Cardiac fibroblast (primary cell): ENCODE measurements at places on chromosomes 16 and 17.

DNA sequence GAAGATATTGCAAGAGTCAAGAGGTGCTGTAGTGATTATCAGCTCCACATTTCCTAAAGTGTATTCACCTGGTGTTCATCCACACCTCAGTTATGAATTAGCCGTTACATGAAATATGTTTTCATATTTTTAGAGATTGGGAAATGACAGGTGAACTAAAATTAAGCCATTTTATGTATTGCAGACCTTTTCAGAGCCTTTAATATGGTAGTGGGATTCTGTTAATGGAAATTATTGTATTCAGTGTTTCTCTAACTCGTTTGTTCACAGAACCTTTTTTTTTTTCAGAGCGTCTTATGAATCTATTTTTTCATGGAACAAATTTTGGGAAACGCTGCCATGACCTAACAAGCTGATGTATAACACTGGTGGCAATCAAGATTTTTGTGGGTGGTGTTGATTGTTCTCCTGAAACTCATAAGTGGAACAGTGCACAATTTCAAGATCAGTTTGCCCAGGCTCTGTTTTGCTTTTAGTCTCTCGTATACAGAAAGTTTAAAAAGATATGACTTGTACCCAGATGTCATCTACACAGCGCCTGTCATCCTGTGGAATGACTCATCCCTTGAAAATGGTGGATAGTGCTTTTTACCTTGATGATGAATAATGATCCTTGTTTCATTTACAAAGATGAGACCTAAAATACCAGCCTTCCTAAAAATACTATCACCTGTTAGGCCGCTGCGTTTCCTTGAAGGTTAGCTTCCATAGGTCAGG, 88.8 kb downstream of the ARHGAP44 start:
- no peak for DNase-seq

GRCh38 chr16:47375423-47375822, 85.4 kb downstream of the ITFG1 start:
- no peak for DNase-seq

GRCh38 chr16:4317532-4318450, 1.9 kb downstream of the GLIS2 start:
- peak; percentile 52 for DNase-seq

- no peak for DNase-seq
Observed at GRCh38 chr16:84537491-84538151, 33.2 kb upstream of the MEAK7 start.

- DNase-seq, result no peak
Observed at GRCh38 chr17:16932611-16933010, 39.3 kb downstream of the TNFRSF13B start.

- no peak for DNase-seq
Observed at GRCh38 chr17:38691154-38691553, 13.9 kb upstream of the MLLT6 start.

DNA sequence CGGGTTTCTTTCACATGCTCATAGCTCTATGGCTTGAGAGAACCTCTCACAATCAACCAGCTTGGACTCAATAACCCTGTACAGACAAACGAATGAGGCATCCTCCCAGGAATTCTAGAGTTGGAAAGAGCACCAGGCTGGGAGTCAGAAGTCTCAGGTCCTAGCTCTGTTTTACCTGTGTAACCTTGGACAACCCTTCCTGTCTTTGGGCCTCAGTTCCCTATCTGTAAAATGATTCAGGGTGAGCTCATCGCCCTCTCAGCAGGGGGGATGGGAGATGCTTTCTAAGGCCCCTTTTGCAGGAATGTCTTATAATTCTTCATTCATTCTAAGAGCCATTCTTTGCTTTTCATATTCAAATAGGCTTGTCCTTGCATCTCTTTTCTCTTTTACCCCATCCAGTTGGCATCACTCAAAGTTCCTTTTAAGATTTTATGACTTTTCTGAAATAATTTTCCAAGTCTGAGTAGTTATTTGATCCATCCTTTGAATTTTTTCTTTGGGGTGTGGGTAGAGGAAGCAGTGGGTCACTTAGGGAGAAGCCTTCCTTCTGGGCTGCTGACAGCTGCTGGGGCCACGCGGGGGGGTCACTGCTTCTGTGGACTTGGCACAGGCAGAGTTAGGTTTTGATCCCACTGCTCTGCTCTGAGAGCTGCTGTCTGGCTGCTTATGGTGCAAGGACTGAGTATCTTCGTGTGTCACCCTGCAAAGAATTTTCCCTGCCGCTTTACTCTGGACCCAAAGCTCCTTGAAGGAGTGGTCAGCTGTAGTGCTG, 102.7 kb downstream of the UTP18 start:
- peak; percentile 27 for DNase-seq

- DNase-seq, result no peak
Observed at GRCh38 chr17:27209316-27209715, 84.6 kb upstream of the WSB1 start.

DNA sequence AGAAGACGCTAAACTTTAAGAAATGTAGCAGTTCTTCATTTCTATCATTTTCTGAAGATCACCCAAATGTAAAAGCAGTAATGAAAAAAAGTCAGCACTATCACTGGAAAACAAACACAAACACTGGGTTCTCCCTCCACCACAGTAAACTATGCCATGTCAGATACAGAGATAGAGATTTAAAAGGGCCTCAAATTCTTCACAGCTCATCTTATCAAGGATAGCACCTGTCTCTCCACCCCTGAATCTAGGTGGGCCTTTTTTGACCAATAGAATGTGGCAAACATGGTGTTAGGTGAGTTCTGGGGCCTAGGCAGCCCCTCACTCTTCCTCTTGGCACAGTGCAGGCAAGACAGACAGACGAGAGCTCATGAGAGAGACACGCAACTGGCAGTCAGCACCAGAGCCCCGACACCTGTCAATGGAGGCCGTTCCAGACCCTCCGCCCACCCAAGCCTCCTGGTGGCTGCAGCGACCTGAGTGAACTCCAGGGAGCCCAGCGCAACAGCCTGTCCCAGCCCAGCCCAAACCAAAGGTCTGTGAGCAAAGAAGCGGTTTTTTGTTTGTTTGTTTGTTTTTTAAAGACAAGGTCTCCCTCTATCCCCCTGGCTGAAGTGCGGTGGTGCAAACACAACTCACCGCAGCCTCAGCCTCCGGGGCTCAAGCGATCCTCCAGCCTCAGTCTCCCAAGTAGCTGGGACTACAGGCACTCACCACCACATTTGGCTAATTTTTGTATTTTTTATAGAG, 79.8 kb downstream of the TBC1D16 start:
- no peak for DNase-seq

DNA sequence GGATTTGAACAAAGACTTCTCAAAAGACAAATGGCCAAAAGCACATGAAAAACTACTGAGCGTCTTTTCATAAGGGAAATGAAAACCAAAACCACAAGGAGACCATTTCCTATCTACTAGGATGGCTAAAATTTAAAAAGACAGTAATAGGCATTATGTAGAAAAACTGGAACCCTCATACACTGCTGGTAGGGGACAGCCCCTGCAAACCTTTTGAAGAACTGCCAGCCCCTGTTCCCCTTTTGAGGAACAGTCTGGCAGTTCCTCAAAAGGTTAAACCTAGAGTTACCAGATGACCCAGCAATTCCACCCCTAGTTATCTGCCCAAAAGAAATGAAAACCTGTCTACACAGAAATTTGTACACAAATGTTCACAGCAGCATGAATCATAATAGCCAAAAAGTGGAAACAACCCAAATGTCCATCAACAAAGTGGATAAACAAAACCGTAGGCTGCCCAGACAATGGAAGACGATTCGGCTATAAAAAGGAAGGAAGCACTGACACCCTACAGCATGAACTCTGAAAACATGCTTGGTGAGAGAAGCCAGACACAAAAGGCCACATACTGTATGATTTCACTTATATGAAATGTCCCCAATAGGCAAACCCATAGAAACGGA, 22.9 kb downstream of the CDIP1 start:
- DNase-seq, result peak; percentile 36

DNA sequence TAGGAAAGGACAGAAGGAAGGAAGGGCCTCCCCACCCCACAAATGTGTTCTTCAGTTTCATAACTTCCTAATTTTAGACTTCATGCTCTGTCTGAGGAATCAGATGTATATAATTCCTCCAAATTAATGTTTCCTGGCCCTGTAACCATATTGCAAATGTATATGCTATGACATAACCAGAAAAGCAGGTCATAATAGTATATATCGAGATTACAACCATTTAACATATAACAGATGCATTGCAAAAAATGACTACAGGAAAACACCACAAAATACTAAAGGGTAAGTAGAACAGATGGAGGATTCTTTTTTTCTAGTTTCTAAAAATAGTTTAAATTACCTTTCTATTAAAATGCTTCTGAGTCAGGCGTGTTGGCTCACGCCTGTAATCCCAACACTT, 3.1 kb upstream of the EXOC7 start:
- no peak for DNase-seq

DNA sequence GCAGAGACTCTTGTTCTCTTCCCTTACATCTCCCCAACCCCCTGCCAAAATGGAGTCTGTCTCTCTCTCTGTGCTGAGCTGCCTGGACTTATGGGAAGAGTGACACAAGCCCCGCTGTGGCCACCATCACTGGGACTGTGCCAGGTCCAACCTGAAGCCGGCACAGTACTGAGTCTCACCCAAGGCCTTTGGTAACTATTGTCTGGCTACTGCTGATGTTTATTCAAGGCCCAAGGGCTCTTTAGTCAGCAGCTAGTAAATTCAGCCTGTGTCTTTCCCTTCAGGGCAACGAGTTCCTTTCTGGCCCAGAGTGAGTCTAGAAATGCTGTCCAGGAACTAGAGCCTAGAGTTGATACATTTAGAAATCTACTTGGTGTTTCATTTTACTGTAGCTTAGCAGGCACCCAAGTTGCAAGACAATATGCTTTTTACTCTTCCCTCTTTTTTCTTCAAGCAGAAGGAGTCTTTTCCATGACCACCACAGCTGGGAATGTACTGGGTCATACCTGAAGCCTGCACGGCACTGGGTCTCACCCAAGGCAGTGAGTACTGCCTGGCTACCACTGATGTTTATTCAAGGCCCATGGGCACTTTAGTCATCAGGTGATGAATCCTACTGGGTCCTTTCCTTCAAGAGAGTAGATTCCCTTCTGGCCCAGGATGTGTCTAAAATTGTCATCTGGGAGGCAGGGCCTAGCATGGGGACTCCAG, 17.7 kb downstream of the EFCAB5 start:
- DNase-seq, result peak; percentile 54

DNA sequence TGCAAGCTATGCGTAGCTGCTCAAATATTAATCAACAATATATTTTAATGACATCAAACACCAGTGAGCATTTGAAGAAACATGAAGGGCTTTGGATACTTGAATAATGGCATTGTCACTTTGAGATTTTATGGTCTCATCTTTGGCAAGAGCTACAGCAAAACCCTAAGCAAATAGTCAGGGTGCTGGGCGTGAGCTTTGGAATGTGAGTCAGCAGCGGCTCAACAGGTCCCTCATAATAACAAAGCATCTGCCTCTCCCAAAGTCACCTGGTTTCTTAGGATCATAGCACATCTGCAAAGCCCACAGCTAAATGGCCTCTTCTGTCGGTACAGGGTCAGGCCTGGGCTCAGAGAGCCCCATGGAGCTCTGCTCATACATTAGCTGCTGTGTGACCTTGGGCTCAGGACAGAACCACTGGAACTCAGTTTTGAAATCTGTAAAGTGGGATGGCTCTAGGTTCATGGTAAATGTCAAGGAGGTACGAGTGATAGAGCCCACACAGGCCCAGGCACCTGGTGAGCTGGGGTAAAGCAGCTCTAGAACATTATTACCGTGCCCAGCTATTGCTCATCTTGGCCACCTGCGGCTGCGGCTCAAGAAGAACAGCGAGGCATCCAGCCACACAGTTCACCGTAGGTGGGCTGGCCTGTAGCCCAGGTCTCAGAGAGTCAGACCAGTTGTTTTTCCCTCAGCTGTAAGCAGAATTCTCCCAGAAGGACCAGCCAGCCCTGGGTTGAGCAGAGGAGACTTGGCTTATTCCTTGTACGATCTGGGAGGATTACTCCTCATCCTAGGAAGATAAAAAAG, 544.5 kb upstream of the CDH11 start:
- no peak for DNase-seq

GRCh38 chr16:50889276-50889675, 147.4 kb downstream of the CYLD start:
- DNase-seq, result no peak

- no peak for DNase-seq
Observed at GRCh38 chr16:65497571-65497970, 375.7 kb upstream of the CDH11 start.

- peak; percentile 56 for DNase-seq
Observed at GRCh38 chr17:65453204-65453931, 108.1 kb downstream of the AXIN2 start.

DNA sequence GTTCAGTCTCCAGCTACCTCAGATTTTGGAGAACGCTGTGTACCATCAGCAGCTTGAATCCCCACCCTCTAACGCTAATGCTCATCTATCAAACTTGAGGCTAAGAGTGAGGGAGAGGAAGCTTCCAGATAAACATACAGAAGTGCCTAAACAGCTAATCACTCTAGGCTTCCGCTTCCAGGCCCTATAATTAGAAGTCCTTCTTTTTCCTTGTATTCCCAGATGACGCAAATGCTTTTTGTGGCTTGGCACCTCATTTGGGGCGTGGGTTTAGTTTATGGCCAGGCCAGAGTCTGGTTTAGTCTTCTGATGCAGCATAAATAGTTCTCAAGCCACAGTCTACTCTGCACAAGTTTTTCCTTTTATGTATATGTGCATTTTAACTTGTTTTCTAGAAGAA, 263.4 kb downstream of the BCAS3 start:
- peak; percentile 91 for DNase-seq
